Dorsolateral prefrontal cortex (tissue), 122 donors: ENCODE measurements at places on chromosomes 16 and 17. TPM values are rescaled to one million over a fixed set of nuclear protein-coding genes. Genes with fewer than 3 reads are reported as not detected.

KCNG4 gene
- total RNA-seq, result 0.36 TPM

AGRP gene
- not detected for total RNA-seq

APOBR gene
- total RNA-seq, result 0.56 TPM

TMEM88 gene
- total RNA-seq, result 2.7 TPM

CDH13 gene
- 76.4 TPM for total RNA-seq

TPSB2 gene
- not detected for total RNA-seq

ACSM2A gene
- not detected for total RNA-seq

SLC35G6 gene
- total RNA-seq, result not detected

SLFN14 gene
- total RNA-seq, result not detected

NPIPA5 gene
- 88.5 TPM for total RNA-seq

CTF1 gene
- 1.9 TPM for total RNA-seq

RNF151 gene
- total RNA-seq, result not detected

KRT38 gene
- total RNA-seq, result not detected

ADAT1 gene
- 67.1 TPM for total RNA-seq

KRTAP3-1 gene
- total RNA-seq, result not detected

SPATA22 gene
- total RNA-seq, result 2.1 TPM

MT1M gene
- 56.6 TPM for total RNA-seq

SOX8 gene
- 82.8 TPM for total RNA-seq

PRSS33 gene
- total RNA-seq, result not detected

ITGAD gene
- not detected for total RNA-seq

TBC1D3I gene
- 2.9 TPM for total RNA-seq

TMEM98 gene
- 63.4 TPM for total RNA-seq

KRTAP2-3 gene
- total RNA-seq, result not detected

CDRT15L2 gene
- not detected for total RNA-seq

WFDC1 gene
- total RNA-seq, result 11.9 TPM

SMTNL2 gene
- 1.1 TPM for total RNA-seq

SCGB1C2 gene
- not detected for total RNA-seq

CCL16 gene
- not detected for total RNA-seq

ADAM11 gene
- 50.4 TPM for total RNA-seq

PERCC1 gene
- not detected for total RNA-seq

REXO5 gene
- total RNA-seq, result 3.3 TPM

VMO1 gene
- 3.9 TPM for total RNA-seq

ETV4 gene
- 2.0 TPM for total RNA-seq

TP53I13 gene
- 17.9 TPM for total RNA-seq

PRR35 gene
- 0.32 TPM for total RNA-seq

TBX21 gene
- not detected for total RNA-seq

TBC1D3H gene
- not detected for total RNA-seq

RGS9 gene
- total RNA-seq, result 14.5 TPM

NPTX1 gene
- total RNA-seq, result 227 TPM

ACSM3 gene
- total RNA-seq, result not detected

NTN1 gene
- 7.7 TPM for total RNA-seq

TPSD1 gene
- 1.2 TPM for total RNA-seq

SCNN1B gene
- not detected for total RNA-seq

CDH3 gene
- total RNA-seq, result 7.3 TPM

PABPN1L gene
- total RNA-seq, result 0.78 TPM

SLFN12L gene
- 1.3 TPM for total RNA-seq

STH gene
- 15.7 TPM for total RNA-seq

PRR29 gene
- total RNA-seq, result 1.3 TPM

MYH2 gene
- total RNA-seq, result not detected

TBC1D3E gene
- not detected for total RNA-seq

FBF1 gene
- total RNA-seq, result 31.4 TPM

MLST8 gene
- total RNA-seq, result 69.6 TPM

FOXN1 gene
- total RNA-seq, result not detected

CCT6B gene
- total RNA-seq, result 3.9 TPM

P3H4 gene
- 9.9 TPM for total RNA-seq
